ENCODE measurements at places on chromosomes 2 and 18.

- no peak for DNase-seq
Measured at GRCh38 chr18:51580580-51580979, 383.1 kb upstream of the MEX3C start.

- DNase-seq, result no peak
Measured at GRCh38 chr2:114046866-114047435, 157.1 kb downstream of the ACTR3 start.

DNA sequence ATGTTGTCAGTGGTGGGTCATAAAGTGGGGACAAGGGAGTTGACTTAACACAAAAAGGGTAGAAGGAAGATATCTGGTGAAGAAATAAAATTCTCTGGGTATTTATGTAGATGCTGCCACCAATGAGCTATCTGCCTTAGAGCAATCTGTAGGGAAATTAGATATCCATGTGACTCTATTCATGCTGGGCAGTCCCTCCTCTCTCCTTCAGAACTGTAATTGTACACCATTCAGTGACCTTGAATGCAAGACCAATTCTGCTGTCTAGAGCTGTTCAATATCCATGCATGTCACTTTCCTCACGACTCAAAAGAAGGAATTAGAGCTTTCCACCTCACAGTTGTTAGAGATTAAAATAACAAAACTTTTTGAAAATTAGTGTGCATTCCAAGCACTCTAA lies 28.6 kb upstream of the TDRD15 start:
- DNase-seq, result no peak

- DNase-seq, result peak; percentile 32
Measured at GRCh38 chr2:166180951-166181812, 53.4 kb upstream of the SCN1A start.

- DNase-seq, result no peak
Measured at GRCh38 chr2:65922030-65922429, 489.6 kb upstream of the SPRED2 start.

- DNase-seq, result no peak
Measured at GRCh38 chr18:58789876-58790240, 74.8 kb upstream of the ZNF532 start.

GRCh38 chr2:107001551-107001950 lies 115.6 kb upstream of the ST6GAL2 start:
- DNase-seq, result no peak

DNA sequence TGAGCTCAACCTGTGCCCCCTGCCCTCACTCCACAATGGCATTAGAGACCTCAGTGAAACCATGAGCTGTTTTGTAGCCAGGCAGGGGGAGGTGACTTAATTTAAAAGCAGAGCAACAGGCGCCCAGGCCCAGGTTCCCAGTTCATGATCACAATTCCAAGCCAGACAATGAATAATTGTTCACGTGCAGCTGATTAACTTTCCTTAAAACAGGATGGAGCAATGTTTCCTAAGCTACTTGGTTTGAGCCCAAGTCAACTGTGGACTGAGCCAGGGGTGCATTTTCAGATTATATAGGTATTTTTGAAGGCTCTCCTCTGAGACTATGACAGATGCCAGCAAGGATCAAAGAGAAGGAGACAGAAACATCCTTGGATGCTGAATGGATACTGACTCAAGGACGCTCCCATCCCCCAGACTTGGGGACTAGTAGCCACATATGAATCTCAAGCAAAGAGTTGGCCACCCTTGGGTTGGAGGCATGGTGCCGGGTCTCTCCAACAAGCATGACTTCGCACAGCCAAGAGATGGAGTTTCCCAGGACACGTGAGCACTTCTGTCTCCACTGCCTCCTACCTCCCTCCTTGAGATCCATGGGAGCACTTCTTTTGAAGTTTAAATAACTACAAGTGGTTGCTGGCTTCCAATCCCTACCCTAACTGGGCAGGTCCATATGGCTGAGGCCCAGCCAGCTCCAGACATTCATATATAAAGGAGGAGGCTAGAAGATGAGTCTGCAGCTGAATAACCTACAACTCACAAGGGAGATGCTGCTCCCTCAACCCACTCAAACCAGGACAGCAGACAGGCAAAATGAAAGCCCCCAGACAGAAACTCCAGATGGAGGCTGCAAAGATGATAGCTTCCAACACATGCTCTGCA lies 12.7 kb downstream of the SMAD7 start:
- no peak for DNase-seq

DNA sequence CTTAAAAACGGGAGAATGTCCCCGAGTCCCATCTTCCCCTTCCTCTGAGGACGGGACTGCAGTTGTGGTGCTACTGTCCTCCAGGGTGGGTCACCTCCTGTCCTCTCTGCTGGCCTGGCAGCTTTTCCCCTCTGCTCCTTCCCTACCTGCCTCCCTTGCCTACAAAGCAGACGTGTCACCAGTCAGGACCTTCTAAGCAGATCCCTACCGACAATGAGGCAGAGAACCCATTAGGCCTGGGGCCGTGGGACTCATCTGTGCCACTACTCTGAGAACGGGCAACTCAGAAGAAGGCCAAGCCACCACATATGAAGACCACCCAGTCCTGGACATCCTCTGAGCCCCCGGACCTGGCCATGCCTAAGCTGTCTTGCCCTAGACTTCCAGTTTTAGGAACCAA lies 103.0 kb upstream of the TEX51 start:
- DNase-seq, result no peak

GRCh38 chr2:241274127-241274526 lies 41.3 kb downstream of the HDLBP start:
- no peak for DNase-seq

GRCh38 chr2:177588671-177589070 lies 196.1 kb downstream of the AGPS start:
- DNase-seq, result no peak

DNA sequence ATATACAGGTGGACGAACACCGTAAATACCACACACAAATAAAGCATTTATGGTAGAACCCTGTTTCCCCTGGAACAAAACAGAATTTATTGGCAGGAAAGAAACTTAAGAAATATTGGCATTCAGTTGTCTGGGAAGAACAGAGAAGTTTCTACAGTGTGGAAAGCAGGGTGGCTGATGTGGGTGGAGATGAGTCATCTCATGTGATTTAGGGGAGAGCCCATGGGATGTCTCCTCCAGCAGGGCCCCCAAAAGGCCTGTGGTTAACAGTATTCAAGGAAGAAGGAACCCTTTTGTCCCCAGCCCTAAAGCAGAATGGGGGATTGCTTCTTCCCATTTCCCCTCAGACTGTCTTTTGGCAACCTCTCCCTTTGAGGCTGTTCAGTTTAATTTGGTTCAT lies 24.2 kb downstream of the SIX3 start:
- no peak for DNase-seq

- no peak for DNase-seq
Measured at GRCh38 chr2:204691911-204692510, 146.7 kb downstream of the PARD3B start.

- no peak for DNase-seq
Measured at GRCh38 chr2:67876176-67876575, 186.6 kb downstream of the C1D start.

- no peak for DNase-seq
Measured at GRCh38 chr2:128489526-128490273, 171.0 kb upstream of the HS6ST1 start.

DNA sequence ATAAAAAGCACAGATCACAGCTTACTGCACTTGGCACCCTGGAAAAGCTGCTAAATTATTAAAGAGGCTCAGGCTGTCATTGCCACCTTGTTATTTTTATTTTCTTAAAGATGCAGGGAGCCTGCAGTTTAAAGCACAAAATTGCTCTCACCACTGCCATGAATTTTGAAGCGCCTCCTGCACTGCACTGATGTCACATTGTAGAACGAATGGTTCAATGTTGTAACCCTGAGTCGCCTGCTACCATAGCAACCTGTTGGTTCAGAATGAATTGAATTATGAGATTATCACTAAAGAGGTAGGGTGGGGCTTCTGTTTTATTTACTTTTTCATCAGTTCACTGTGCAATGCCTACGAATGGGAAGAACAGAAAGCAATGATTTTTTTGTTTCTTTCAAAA lies 16.5 kb downstream of the SCG2 start:
- DNase-seq, result peak; percentile 91

DNA sequence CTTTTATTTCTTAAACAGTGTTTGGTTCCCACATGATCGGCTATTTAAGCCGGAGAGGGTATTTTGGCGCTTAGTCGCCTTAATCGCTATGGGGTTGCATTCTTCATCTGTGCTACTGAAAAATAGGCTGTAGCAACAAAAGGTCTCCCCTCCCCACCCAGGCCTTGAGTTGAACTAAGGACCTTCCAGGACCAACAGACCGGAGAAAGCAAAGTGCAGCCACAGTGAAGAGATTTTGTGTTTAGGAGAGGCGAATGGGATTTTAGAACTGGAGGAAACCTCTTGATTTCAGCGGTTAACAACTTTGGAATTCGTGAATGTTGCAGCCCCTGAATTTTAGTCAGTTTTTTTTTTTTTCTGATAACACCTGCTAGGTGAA lies 1.4 kb downstream of the ITGA6 start:
- no peak for DNase-seq

DNA sequence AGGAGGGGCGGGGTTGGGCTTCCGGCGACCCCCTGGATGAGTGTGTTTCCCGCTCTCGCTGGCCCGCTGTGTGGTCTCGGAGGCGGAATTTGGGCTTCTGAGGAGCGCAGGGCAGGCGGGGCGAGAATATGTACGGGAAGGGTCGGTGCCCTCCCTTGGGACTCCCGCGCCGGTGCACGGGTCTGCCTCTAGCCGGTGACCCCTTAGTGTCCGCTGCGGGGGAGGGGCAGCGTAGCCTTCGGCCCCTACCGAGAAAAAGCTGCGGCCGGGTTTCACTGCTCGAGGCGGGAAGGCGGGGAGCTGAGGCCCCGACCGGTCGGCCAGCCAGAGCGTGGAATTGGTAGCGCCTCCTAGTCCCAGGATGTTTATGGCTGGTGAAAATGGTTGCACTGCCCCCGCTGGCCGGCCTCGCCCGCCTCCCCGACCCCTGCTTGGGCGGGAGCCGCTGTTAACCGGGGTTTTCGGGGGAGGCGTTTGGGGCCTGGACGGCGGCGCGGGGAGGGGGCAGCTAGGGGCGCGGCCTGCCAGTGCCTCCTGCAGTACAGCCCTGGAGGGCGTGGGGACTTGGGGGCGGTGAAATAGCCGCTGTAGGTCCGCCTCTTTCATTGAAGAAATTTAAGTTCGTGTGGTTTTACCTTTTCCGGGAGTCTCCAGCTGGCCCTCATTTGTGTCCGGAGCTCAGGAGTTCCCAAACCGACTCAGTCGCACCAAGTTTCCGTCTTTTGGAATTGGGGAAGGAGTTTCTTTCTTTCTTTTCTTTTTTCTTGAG lies at the start of gene UGP2:
Gene UGP2 (plus strand): TSS at position 643 of the 769 bp plus-strand sequence. CDS start 290 bp downstream, outside the sequence.
- DNase-seq, result peak; percentile 62

- no peak for DNase-seq
Measured at GRCh38 chr18:39480494-39481195, 1915.0 kb upstream of the CELF4 start.

GRCh38 chr2:202780514-202781021 lies 91.0 kb downstream of the ICA1L start:
- no peak for DNase-seq

GRCh38 chr2:119156105-119156890 lies 2.3 kb downstream of the C1QL2 start:
- no peak for DNase-seq

- DNase-seq, result peak; percentile 44
Measured at GRCh38 chr2:85741833-85742455, 11.8 kb upstream of the ATOH8 start.

DNA sequence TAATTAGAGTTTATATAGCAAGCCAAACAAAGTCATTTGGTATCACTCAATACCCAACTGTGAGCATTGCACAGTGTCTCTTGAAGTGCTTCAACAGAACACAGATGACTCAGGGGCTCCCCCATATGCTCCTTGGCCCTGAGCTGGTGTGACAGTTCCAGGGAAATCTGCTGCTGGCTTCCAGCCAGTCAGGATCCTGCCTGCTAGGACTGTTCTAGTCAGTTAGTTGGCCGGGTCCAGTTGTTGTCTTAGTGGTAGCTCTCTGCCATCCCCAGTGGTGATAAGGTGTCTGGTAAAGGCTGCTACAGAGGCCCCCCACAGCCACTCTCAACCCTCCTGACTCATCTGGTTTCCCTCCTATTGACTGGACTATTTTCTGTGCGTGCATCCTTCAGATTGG lies 100.3 kb downstream of the IRS1 start:
- DNase-seq, result no peak

GRCh38 chr2:168064011-168064998 lies 183.1 kb downstream of the STK39 start:
- no peak for DNase-seq

GRCh38 chr2:150767991-150768746 lies 280.7 kb upstream of the RND3 start:
- DNase-seq, result no peak

- DNase-seq, result no peak
Measured at GRCh38 chr2:125408874-125409538, 1247.0 kb upstream of the GYPC start.

DNA sequence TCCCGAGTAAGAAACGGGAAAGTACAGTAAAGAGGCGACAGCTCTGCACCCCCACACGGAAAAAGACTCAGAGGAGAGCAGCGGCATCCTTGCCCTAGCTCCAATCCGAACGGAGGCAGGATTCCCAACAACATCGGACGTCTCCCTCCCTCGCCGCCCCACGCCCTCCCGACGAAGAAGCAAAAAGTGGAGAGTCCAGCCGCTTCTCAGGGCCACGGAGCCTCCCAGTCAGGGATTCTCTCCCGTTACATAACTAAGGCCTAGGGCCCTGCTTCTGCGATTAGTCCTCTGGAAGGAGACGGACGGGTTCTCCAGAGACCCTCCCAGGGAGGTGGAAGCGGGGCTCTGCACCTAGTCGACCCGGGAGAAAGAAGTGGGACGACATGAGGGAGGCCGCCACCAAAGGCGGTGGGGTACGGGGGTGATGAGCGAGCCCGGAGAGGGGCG lies 587 bp downstream of the SUMO1 start:
- DNase-seq, result no peak

GRCh38 chr18:11119959-11120587 lies 29.3 kb downstream of the PIEZO2 start:
- no peak for DNase-seq

- DNase-seq, result no peak
Measured at GRCh38 chr2:226017107-226017506, 617.6 kb downstream of the NYAP2 start.

- no peak for DNase-seq
Measured at GRCh38 chr2:101900375-101900774, 91.4 kb upstream of the IL1R2 start.

DNA sequence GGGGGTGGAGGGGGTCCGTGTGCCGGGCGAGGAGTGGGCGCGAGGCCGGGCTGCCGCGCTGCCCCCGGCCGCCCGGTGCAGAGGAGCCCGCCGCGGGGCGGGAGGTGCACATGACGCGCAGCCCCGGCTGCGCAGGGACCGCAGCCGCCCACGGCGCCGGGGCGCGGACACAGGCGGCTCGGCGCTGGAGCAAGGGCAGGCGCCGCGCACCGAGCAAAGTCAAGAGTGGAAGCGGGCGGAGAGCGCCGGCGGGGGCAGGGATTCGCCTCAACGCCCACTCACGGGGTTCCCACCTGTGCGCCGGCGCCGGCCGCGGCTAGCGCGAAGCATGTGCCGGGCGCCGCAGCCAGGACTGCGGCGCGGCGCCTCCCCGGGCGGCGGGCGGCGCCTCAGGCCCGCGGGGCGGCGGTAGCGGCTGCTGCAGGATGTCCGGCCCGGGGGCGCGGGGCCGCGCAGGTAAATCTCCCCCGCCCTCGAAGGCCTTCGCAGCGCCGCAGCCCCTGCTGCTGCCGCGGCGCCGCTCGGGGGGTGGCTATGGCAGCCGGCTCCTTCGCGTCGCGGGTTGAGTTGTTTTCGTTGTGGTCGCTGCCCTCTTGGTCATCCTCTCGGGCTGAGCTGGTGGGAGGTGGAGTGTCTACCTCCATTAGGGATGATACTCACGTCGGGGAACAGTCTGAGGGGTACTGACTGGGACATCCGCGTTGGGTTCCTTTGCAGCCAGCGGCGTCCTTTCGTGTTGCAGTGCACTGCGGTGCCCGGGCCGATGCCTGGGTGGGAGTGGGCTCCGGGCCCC lies 216.3 kb upstream of the DTNA start:
- DNase-seq, result peak; percentile 44

- DNase-seq, result no peak
Measured at GRCh38 chr2:200039724-200040650, 84.6 kb downstream of the MAIP1 start.

Data from NCI-H2029 (cell line).